Stimulated activated CD8-positive, alpha-beta memory T cell treated with anti-CD3 and anti-CD28 coated beads, Interleukin-2, amount 100 ng/mL, for 48 hours (primary cell): ENCODE measurements at places on chromosomes 16 and 17.

- DNase-seq, result no peak
Measured at GRCh38 chr17:11140043-11140442, 101.0 kb upstream of the SHISA6 start.

GRCh38 chr16:1033128-1033679 is 39.3 kb upstream of the SSTR5 start:
- no peak for DNase-seq

DNA sequence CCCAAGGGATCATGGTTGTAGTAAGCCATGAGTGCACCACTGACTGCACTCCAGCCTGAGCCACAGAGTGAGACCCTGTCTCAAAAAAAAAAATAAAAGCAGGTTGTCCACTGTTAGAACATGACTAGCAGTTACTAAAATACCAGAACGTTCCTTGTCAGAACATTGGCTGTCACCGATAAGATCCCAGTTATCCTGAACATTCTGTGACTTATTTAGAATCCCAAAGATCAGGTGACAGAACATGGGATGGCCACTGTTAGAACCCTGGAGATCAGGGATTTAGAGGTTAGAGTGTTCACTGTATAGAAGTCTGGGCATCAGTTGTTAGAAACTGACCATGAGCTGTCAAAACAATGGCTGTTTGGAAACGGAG is 8.6 kb downstream of the CES4A start:
- DNase-seq, result no peak

DNA sequence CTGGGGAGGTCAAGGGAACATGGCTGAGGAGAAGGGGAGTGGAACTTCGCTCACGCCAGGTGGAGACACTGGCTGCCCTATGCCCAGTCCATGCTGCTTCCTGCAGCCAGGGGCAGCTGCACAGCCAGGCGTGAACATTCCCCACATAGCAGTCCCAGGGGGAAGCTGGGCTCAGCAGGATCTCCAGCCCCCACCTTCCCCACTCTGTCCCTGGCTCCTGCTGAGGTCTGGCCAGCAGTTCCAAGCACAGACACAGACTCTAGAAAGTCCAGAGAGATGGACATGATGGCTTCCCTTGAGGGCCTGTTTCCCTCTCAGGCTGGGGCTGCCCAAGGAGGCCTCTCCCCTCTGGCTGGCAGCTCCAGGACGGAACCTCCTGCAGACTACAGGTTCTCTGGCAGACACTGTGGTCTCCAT is 9.3 kb downstream of the JUP start:
- no peak for DNase-seq

DNA sequence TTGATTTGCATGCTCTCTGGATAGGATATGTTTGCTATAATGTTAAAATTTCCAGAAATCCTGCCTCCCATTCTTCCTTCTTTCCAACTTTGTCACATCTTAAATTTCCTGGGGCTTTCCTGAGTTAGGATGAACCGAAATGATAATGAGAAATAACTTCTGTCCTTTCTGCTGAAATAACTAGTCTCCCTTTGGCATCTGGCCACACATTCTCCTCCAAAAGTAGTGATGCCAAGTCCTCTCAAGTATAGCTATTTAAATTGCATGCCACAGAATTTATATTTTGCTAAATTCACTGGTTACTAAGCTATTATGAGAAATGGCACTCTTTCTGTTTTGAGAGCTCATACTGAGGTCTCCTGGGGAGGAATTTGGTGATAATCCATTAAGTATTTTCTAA is 30.6 kb downstream of the FAM20A start:
- no peak for DNase-seq

GRCh38 chr17:64781810-64782555 is 119.9 kb upstream of the SMURF2 start:
- no peak for DNase-seq

DNA sequence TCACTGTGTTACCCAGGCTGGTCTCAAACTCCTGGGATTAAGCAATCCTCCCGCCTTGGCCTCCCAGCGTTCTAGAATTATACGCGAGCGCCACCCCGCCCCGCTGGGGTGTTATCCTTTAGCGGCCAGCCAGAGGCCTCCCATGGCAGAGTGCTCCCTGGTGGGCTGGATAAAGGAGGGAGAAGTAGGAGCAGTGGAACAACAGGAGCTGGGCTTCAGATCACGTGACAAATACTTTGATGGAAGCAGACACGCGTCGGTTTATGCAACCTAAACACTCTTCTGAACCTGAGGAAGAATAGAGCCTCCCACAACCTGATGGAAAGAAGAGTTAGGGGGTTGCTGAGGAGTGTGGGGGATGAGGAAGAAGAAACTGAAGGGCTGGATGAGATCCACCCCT is 2114.0 kb downstream of the TP53TG3F start:
- DNase-seq, result no peak

DNA sequence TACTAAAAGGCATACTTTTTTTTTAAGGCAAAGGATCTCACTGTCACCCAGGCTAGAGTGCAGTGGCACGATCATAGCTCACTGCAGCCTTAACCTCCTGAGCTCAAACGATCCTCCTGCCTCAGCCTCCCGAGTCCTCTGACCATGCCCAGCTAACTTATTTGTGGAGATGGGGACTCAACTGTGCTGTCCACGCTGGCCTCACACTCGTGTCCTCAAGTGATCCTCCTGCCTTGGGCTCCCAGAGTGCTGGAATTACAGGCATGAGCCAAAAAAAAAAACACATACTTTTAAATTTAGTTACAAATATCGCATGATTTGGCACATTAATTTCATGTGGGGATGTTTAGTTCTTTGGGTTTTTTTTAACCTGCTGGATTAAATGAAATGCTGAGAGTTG is 207.7 kb upstream of the CHMP6 start:
- DNase-seq, result no peak

GRCh38 chr16:84462296-84463210 is 41.9 kb downstream of the MEAK7 start:
- DNase-seq, result no peak

GRCh38 chr16:14202697-14203096 is 131.6 kb downstream of the MRTFB start:
- DNase-seq, result no peak

GRCh38 chr16:50640391-50640790 is 40.7 kb downstream of the SNX20 start:
- DNase-seq, result no peak

GRCh38 chr17:55351226-55351625 is 70.4 kb downstream of the MMD start:
- DNase-seq, result no peak
